ENCODE measurements at places on chromosomes 12 and 14.

- DNase-seq = no peak
These were observed 46.9 kb downstream of the EFCAB11 start for GRCh38 chr14:89907655-89908054.

DNA sequence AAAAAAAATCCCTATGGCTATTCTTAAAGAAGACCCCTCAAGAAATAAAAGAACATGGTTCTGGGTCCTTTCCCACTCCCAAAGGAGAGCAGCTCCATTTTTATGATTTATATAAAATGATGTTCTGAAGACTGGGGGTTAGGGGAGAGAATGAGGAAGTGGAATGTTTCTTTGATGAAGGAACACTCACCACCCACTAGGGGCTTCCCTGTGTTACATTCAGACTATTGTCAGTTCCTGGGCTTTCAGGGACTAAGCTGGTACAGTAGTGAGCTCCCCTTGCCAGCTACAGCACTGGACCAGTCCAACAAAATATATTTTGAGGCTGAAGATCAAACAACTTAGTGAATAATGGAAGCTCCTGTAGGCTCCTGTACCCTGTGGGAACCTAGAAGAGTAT lies 98.9 kb downstream of the HMGA2 start:
- DNase-seq = no peak

DNA sequence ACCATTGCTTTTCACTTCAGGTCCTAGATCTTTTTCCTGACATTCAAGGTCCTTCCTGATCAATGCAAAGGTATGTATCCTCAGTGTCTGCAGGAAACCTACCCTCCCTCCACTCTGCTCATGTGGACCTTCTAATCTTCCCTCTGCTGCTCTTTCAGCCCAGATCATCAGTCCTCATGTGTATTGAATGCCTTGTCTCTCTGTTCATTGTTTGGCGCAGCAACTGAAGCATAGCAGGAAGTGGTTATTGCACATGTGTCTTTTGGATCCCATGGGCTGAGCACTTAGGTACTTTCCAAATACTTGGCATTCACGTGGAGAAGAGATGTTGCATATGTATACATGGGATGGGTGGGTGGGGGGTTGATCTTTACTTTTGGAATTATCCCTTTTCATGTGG lies 4.3 kb upstream of the NIN start:
- DNase-seq = no peak

- DNase-seq = no peak
These were observed 130.0 kb downstream of the TSPAN9 start for GRCh38 chr12:3207175-3207574.

- no peak for DNase-seq
These were observed 5.1 kb upstream of the DYNC1H1 start for GRCh38 chr14:101959277-101959676.

- DNase-seq = no peak
These were observed 1.8 kb upstream of the RHOF start for GRCh38 chr12:121795034-121795968.

DNA sequence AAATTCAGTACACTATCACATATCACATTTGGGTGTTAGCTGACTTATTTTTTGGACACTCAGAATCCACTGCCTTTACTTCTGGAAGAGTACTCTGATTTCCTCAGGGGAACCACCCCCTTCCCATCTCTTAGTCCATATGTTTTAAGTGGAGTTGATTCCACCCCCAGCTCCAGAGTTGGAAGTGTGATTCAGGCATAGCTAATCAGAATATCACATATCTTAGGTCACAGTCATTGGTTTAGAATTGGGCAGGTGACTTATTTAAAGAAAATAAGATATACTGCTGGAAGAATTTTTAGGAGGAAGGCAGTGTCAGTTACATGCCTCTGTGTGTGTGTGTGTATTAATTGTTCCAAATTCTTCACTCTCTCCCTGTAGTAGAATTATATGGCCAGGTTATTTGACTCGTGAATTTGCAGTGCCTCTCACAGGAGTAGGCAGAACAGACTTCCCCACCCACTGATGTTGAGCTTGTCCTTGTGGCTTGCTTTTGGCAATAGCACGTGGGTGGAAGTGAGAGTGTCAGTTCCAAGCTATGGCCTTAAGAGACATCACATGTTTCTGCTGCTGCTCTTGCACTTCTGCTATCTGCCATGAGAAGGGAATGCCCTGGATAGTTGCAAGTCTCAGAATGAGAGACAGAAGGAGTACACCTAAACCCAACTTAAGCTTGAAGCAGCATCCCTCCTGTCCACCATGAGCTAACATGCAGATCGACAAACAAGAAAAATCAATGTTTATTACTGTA lies 6.4 kb upstream of the GAS2L3 start:
- no peak for DNase-seq
